ENCODE measurements at places on chromosomes 7 and 10.

DNA sequence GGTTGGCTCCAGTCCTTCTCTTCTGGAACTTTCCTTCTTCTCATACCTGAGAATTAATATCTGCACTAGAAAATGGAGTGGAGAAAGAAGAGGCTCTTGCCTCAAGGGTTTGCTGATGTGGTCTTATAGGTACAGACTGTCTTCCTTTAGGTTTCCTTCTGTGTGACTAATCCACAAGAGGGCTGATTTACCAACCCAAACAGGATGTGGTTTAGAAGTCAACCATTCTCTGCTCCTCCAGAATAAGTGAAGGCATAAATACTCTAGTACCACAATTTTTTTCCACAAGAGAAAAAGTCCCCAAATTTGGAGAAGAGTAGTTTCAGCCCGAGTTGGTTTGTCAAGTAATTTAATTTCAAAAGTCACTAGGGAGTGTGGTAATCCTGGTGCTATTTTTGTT is 85.8 kb downstream of the NRP1 start:
- DNase-seq: no peak

DNA sequence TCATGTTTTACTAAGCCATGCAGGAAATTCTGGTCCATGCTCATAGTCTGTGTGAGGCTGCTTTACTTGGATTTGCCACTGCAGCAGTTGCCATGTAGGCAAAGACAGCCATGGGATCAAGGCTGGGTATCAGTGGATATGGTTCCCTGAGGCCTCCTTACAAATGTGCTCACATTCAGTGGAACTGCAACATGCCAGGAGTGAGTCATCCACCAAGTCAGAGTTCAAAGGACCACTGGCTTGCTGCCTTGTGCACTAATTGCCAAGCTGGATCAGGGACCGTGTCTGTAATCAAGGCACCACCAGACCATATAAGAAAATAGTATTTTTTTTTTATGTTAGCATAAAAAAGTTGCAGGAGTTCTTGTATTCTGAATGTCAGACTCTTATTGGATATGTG is 101.0 kb downstream of the CDCA7L start:
- DNase-seq: no peak

DNA sequence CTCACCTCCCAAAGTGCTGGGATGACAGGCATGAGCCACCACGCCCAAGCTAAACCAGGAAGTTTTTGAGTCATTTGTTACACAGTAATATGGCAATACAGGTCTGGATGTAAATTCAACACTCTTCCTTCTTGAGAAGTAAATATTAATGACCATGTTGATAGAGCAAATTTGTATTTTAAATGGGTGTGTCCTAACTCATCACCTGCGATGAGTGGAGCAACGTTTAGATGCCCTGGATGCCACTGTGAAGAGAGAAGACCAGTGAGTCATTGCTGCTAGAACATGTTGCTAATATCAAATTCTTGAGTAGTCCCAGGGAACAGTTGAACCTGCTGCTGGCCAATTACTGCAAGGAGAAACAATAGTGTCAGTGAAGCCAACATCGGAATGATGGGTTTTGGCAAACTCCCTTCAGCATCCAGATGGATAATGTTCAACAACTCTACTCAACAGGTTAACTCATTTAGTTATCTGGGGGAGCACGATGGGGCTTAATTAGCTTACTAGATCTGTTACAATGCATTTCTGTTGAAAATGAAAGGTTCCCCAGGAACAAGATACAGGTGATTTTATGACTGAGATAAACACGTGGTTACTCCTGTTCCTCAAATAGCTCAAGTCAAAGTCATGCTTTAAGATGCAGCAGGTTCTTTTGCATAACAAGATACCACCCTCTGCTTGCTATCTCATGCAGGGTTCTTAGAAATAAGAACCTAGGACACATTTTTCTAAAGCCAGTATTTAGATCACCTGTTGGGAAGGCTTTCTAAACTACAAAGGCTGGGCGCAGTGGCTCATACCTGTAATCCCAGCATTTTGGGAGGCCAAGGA is 146.8 kb downstream of the CALN1 start:
- DNase-seq: no peak

- no peak for DNase-seq
These were observed 3.2 kb downstream of the IMPDH1 start for GRCh38 chr7:128406314-128407232.
